Stimulated activated CD8-positive, alpha-beta memory T cell treated with anti-CD3 and anti-CD28 coated beads, Interleukin-7, amount 100 ng/mL, for 1 hour (primary cell): ENCODE measurements at places on chromosomes 3 and 15.

DNA sequence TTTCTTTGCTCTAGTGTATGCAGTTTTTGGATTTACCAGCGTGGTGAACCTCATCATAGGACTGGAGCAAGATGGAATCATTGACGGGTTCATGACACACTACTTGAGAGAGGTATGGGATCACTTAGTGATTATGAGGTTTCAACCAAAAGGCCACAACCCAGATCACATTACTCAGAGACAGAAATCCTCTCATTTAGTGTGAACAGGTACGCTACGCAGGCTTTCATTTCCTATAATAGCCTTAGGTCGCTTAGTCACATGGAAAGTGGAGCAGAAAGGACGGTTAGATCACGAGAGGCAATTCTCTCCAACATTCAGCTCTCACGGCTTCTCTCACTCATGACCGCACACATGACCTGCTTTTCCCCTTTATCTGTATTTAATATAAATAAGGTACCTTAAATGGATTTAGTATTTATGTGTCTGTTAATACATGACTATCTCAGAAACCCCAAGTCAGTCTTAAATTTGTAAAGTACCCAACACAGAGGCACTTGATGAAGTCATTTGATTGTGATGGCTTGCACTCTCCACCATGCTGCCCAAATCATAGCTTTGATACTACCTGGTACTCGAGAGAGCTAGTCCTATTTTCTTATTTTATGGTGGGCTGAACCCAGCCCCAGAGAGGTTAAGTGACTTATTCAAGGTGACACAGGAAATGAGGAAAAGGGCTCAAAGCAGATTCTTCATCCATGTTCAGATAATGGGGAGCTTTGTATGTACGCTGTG lies 8.6 kb downstream of the TM6SF1 start:
- DNase-seq: no peak

GRCh38 chr15:64019764-64020163 lies 26.5 kb downstream of the DAPK2 start:
- DNase-seq: no peak

DNA sequence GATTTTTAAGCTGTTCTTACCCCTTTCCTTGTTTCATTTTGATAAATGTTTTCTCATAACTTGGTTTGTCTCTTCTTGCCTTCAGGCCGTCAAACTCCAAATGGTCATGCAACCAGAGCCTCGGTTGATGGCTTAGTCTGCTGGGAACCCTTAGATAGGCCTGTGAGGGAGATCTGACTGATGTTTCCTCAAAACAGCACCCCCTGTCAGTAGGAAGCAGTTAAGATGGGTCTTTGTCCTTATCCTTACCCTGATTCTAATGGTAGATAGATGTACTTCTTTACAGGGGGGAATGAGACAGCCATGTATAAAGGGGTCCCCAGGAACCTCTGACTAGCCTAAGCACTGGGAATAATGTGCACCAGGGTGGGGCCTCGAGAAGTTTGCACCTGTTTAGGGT lies 16.3 kb upstream of the OR5H1 start:
- no peak for DNase-seq

GRCh38 chr3:53217175-53217574 lies 38.6 kb downstream of the TKT start:
- no peak for DNase-seq

GRCh38 chr3:32113981-32114545 lies 7.6 kb downstream of the GPD1L start:
- no peak for DNase-seq

DNA sequence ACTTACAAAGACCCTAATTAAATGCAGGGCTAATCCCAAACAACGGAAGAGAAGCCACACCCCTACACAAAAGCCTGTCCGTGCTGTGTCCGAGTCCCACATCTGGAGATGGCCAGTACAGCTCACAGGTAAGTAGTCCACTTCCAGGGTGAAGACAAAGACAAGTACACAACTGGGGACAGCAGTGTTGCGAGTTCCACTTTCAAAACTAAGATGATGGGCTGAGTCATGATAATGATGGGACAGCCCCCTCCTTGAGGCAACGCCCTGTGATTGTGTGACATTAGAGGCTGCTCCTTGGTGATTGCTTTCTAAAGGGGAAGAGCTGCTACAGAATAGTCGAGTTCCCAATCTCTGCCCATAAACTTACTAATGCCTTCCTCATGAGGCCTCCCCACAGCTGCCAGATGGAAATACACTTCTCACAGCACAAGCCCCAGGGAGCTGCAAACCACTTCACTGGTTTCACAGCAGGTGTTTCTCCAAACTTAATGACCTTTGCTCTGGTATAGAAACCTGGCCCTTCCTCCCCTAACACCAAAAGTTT lies 27.6 kb downstream of the RFT1 start:
- DNase-seq: no peak
